IPS DF 6.9 (cell line): ENCODE measurements at places on chromosomes 11 and 22.

DNA sequence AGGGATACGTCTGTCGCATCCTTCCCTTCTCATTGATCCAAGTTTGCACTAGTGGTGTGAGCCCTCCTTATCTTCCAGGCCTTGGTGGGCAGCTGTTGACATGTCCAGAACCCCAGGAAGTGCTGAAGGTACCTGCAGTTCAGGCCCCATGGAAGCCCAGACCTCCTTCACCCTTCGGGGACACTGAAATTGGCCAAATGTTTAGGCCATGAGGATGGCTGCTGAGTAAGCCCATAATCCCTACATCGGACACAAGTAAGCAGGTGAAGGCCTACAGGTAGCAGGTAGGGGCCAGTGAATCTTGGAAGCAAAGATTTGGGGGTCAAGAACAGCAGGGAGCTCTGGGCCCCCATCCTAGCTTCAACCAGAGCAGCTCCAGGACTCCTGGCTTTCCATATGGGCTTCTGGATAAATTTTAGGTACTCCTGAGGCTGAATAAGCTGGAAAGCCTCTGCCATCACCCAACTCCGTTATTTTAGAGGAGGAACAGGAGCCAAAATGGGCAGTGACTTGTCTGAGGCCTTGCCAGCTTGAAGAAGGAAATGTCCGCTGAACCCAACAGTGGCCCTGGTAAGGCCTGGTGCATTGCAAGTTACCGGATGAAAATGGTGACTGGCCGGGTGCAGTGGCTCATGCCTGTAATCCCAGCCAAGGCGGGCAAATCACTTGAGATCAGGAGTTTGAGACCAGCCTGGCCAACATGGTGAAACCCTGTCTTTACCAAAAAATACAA lies 45.2 kb downstream of the MORC2 start:
- DNase-seq, result no peak

DNA sequence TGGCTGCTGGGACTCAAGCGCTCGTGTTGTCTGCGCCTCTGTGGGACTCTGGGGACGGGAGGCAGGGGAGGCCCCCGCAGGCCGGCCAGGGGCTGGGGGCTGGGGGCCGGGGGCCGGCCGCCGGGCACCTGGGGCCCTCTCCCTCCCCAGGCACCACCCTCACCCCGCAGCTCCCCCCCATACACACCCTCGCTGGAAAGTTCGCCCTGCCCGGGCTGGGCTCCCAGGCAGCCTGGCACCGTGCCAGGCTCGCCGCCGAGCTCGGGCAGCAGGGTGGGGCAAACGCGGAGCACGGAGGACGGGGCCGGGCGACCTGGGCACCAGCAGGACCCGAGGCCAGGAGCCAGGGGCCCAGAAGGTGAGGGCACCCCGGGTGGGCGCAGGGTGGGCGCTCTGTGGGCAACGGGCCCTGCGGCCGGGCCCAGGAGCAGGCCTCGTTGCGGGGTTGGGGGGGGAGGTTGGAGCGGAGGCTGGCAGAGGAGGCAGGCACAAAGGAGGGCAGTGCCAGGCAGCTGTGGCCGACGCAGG lies 76.7 kb upstream of the WNT7B start:
- no peak for DNase-seq

GRCh38 chr11:104134745-104135144 lies 29.2 kb downstream of the PDGFD start:
- DNase-seq, result no peak

DNA sequence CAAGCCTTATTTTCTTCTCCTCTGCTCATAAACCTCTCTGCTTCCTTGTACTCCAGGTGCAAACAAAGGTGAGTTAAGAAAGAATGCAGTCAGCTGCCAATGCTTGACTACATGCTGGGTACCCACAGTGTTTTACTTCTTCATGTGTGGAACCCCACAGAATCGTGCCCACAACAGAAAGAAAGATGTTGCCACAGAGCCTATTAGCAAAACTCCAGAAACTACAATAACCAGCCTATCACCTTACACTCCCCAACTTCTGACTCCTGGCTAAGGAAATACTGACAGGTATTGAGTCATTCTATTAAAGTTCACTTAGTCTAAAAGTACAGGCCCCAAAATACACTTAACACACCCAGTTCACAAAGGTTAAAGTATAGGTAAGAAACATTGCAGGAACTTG lies 56.9 kb upstream of the CCDC89 start:
- DNase-seq, result no peak

GRCh38 chr11:36044636-36045035 lies 100.8 kb downstream of the LDLRAD3 start:
- no peak for DNase-seq

- DNase-seq, result no peak
Observed at GRCh38 chr11:121575250-121575962, 122.6 kb upstream of the SORL1-AS1 start.

- DNase-seq, result no peak
Observed at GRCh38 chr11:122358292-122358691, 242.3 kb upstream of the BLID start.

- DNase-seq, result no peak
Observed at GRCh38 chr22:44451016-44451415, 47.0 kb downstream of the RTL6 start.

GRCh38 chr11:78763664-78764063 lies 189.0 kb upstream of the NARS2 start:
- no peak for DNase-seq

DNA sequence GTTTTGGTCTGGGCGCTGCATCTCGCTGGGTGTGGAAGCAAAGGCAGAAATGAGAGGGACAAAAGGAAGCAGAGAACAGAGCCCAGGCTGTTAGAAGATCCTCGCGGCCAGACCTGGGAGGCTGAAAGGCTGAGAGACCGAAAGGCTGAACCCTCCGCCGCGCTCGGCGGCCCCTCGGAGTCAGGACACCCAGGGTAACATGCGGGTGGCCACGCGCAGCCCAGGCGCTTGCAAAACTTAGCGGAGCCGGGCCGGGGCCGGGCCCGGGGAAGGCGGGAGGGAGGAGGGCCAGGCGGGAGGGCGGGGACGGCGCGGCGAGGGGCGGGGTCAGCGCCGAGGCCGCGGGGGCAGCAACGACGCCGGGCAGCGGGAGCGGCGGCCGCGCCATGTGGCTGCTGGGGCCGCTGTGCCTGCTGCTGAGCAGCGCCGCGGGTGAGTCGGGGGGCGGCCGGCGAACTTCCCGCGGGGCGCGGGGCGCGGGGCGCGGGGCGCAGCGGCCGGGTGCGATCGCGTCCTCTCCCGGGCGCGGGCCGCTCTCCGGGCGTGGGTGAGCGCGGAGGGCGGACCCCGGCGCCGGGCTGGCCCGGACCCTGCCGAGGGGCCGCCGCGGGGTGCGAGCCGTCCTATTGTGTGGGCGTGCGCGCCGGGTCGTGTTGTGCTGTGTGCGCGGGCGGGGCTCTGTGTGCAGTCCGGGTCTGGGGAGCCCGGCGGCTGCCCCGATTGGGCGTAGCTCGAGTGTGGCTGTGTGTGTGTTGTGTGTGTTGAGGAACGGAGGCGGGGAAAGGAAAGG lies at the start of gene LDLRAD3:
LDLRAD3 (plus strand) TSS at position 350 of the 790 bp plus-strand sequence; CDS start at position 387, 37 bp downstream.
- no peak for DNase-seq

GRCh38 chr11:76030286-76030685 lies 176.0 kb downstream of the WNT11 start:
- DNase-seq, result no peak

GRCh38 chr11:111652184-111652583 lies 49.9 kb downstream of the SIK2 start:
- DNase-seq, result no peak

DNA sequence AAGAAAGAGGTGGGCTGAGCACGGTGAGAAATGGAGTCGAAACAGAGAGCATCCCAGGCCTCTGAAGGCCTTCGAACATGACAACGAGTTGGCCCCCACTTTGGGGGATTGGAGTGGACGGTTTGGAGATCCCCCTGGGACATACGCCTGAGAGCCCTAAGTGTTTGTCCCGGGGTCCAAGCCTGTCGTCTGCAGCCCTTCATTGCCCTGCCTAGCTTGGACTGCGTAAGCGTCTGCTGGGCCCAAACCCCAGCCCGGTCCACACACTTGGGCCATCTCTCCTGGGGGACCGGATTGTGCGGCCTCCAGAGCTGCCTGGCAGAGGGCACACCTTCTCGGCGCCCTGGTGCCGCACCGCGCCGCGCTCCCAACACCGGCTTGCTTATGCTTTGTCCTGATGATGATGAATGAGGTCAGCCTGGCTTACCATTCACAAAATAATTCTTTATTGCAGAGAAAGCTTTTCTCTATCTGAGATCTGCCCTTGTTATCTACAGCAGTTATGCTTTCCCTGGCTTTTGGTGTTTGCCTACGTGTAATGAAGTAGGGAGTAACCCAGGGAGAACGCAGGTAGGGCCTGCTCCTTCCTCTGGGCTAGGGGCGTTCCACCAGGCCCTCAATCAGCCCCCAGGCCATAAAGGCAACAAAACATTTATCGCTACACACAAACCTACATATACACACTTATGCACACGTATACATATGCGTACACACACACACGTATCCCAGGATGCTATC lies 85.9 kb upstream of the PPARA start:
- no peak for DNase-seq

DNA sequence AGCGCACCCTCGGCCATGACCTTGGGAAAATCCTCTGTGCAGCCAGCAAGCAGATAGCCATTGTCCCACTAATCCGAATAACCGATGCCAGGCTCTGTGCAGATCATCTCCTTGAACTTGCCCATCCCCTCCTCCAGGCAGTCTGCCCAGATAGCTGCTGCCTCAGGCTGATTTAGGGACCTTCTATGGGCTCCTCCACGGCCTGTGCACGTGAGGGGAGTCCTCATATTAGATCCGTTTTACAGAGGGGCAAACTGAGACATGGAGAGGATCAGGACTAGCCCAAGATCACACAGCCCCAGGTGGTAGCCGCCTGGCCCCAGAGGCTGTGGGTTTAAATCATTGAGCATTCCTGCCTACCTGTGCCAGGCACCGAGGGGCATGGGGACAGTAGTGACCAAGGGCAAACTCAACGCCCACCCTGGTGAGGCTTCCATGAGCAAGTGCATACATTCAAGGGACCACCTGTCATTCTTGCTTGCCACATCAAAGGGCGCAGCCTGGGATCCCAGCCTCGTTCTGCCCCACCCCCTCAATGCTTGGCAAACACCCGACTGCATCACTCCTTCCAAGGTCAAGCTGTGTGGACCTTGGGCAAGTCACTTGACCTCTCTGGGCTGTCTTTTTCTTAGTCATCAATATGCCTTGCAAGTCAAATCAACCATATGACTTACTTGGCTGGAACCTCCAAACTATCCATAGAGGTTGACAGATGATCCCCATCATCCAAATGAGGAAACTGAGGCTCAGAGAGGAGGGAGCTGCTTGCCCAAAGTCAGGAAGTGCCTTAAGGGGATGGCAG lies 131.6 kb downstream of the MN1 start:
- DNase-seq, result no peak

DNA sequence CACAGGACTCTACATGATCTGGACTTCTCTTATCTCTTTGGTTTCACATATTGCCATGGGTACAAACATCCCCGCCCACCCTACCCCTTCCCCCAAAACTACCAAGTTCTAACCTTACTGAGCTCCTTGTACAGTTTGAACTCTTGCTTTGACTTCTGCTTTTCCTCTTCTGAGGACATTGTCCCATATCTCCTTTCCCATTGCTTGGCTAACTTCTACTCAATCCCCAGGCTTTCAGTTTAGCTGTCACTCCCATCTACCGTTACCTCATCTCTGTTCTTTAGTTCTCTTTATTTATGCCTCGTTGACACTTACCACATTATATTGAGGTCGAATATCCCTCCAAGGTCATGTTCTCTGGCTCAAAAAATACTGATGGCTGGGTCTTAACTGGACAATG lies 393.5 kb upstream of the CADM1 start:
- no peak for DNase-seq

- DNase-seq, result no peak
Observed at GRCh38 chr11:65115361-65116082, 2.0 kb downstream of the ZNHIT2 start.

GRCh38 chr11:47373876-47374719 lies 4.2 kb downstream of the SPI1 start:
- peak; percentile 50 for DNase-seq

- DNase-seq, result no peak
Observed at GRCh38 chr11:82703796-82704195, 29.9 kb downstream of the FAM181B start.

- DNase-seq, result no peak
Observed at GRCh38 chr11:116970485-116971292, 127.5 kb downstream of the SIK3 start.

DNA sequence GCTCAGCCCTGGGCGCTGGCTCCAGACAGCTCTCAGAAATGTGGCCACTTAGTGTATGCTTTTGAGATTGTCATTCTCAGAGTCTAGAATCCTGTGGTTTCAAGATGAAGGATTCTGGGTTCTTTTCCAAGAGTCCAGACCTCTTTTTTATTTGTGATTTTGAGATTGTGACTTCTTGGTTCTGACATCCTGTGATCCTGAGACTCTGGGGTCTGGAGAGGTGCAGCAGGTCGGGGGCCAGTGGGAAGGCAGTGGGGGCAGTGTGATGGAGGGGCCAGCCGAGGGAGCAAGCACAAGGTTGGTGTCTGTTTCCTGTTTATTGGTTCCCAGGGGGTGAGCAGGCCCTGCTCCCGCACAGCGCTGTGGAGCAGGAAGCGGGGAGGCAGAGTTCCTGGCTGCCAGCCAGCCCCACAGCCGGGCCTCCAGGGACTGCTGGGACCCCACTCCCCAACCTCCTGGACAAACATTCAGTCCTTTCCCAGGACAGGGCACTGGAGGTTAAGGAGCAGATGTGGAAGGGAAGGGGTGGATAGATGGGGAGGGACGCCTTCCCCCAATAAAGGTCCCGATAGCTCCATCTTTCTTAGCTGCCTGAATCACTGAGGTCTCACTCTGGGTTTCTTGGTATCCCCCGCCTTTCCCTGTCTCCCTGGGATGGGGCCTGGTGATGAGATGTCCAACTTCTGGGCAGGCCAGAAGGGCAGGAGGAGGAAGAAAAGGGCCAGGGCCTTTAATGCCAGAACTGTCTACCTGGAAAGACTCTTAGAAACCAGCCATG lies 13.7 kb downstream of the ARHGEF17 start:
- no peak for DNase-seq

DNA sequence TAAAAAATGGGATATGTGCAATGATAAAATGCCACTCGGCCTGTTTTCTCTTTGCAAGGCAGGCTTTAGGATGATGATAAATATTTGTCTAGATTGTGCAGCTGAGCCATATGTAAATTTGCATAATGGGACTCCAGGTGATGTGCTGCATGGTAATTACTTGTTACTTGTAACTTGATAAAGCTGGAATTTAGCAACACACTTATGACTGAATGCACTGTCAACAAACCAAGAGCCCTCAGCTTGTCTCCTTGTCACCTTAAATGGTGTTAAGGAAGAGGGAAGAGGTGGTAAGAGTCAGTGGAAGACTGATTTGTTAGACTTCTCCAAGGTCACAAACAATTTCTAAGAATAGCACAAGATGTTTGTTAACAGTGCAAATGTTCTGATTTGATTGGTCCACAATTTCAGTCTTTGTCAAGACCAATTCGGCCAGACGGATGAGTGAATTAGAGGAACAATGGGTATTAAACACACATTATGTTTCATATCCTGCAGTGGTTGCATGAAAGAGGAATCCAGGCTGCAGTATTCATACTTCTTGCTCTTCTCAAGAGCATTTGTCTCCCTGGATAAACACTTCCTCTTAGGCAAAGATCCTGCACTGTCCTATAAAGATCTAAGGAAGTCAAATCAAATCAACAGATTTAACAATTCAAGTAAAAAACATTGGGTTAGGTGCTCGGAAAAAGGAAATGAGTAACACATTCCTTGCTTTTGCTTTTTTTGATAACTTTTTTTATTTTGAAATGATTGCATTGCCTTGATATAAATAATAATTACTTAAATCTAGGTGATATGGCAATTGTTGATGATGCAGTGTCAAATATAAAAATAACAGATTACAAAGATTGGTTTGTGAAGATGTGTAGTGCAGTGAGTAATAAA lies 448.3 kb upstream of the DDI1 start:
- no peak for DNase-seq

- no peak for DNase-seq
Observed at GRCh38 chr11:45250035-45250718, 36.0 kb downstream of the SYT13 start.
